ENCODE measurements at places on chromosomes 16 and 17.

DNA sequence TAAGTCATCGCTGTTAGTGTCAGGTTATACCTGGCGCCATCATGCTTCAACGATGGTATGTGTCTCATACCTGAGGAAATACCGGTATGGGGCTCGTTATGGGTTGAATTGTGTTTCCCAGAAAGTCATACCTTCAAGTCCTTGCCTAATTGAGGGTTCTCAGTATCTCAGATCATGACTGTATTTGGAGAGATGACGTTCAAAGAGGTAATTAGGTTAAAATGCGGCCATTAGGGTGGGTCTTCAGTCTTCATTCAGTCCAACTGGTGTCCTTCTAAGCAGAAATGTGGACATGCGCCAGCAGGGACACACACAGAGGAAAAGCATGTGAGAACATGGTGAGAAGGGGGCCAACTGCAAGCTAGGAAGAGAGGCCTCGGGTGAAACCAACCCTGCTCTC, 37.5 kb upstream of the XYLT1 start:
- DNase-seq: no peak

- DNase-seq: no peak
These were observed 184.9 kb downstream of the WWOX start for GRCh38 chr16:78284326-78284725.

- no peak for DNase-seq
These were observed 58.7 kb downstream of the DYNLRB2 start for GRCh38 chr16:80599466-80599865.

DNA sequence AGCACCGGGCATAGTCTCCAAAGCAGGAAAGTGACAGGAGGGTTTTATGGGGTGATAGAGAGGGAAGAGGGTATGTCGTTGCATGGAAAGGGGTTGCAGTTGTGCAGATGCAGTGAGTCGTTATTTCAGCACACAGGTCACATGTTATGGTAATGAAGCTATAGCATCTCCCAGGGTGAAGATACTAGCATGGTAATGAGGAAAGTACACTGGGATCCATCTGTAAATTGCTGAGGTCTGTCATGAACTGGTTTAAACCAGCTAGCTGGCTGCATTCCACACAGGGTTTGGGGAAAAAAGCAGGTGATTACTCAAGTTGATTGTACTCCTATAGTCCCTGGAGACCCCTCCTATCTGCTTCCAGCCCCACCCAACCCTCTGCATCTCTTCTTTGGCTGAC, 11.7 kb downstream of the COX11 start:
- DNase-seq: no peak

- no peak for DNase-seq
These were observed 12.0 kb downstream of the LITAFD start for GRCh38 chr16:8893976-8894690.

- DNase-seq: no peak
These were observed 55.3 kb downstream of the NOG start for GRCh38 chr17:56648806-56649205.

All from stimulated activated CD8-positive, alpha-beta memory T cell treated with anti-CD3 and anti-CD28 coated beads, Interleukin-4, amount 100 ng/mL, for 1 hour (primary cell).